ENCODE measurements at places on chromosomes 3 and 15. TPM values are rescaled to one million over a fixed set of nuclear protein-coding genes. Genes with fewer than 3 reads are reported as not detected.

Gene LRRC31
- 0.04 TPM for total RNA-seq

DNA sequence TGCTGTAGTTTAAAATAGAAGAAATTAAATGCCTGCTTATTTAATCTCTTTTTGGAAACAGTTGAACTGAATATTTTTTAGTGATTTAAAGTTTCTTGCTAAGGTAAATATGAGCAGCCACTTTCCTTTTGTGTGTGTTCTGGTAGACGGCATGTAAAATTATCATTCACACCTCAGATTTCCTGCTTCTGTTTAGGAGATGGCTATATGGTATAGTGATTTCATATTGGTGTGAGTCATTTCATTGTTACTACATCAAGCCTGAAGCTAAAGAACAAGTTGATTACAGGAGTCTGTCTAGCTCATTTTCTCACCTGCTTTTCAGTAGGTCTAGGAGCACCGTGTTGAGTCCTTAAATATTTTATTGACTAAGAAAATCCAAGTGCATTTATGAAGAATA lies 2.2 kb downstream of the LRCH3 start:
- DNase-seq, result peak; percentile 54

Gene GOLGA6L7
- total RNA-seq, result not detected

DNA sequence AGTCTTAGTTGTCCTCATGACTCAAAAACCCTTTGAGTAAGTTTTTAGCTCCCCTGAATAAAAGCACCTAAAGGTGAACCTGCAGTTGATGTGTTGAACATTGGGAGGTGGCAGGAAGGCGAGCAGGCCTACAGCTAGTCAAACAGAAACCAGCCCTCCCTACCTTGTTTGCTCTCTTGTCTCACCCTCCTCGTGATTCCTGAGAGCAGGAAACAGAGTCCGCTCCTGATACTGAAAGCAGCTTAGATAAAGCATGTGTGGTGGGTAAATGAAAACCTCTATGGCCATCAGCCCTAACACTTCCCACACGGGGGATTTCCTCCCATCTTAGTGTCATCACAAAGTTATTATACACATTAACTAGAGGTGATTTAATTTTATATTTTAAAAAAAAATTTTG lies 21.8 kb upstream of the CLDN18 start:
- no peak for DNase-seq

GRCh38 chr15:85615930-85616329 lies 178.8 kb downstream of the KLHL25 start:
- DNase-seq, result peak; percentile 38

DNA sequence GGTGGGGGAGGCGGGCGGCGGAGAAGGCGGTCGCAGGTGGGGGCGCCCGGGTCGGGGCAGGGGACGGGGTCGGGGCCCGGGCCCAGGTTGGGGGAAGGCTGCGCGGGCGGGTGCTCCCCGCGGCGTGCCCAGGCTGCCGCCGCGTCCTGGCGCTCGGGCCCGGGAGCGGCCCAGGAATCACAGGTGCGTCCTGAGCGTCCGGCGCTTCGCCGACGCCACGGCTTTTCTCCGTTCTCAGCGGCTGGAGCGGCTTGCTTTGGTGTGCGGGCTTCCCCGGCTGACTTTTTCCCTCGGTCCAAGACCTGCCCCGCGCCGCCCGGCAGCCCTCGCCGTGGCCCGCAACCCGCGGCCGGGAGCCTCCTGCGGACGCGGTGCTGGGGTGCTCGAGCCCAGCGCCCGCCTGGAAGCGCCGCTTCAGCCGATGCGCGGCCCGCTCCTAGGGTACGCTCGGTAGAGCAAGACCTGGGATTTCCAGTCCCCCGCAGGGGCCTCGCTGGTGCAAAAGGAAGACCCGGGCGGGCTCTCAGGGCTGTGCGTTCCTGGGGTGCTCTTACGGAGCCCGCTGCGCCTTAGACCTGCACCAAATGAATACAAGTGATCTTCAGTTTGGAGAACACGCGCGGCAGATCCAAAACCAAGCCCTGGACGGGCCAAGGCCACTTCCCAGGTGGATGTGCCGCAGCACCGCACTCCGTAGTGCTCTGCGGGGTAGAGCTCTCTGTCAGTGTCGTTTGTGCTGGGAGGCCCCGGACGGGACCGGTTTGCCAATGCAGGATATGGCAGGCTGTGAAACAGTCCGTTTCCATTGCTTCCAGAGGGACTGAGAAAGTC lies 639 bp downstream of the NIPA1 start:
- peak; percentile 40 for DNase-seq

DNA sequence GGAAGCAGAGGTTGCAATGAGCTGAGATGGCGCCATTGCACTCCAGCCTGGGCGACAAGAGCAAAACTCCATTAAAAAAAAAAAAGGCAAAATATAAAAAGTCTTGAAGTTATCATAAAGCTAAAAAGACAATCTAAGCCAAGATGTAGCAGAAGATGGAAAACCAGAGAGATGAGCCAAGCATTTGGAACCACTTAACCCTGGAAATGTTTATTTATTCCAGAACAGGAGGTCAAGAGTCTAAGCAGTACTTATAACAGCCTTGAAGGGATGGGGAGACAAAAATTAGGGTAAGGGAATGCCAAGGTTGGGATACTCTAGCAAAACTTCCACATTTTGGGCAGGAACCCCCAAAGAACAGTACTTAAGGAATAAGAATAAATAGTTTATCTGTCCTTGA lies 30.1 kb downstream of the FAIM start:
- no peak for DNase-seq

- peak; percentile 66 for DNase-seq
These were observed 299.3 kb downstream of the PLCL2 start for GRCh38 chr3:17183951-17184550.

- DNase-seq, result no peak
These were observed 13.4 kb downstream of the GOLGB1 start for GRCh38 chr3:121736112-121736511.

GRCh38 chr3:42520906-42521305 lies 18.5 kb downstream of the VIPR1 start:
- DNase-seq, result no peak

DNA sequence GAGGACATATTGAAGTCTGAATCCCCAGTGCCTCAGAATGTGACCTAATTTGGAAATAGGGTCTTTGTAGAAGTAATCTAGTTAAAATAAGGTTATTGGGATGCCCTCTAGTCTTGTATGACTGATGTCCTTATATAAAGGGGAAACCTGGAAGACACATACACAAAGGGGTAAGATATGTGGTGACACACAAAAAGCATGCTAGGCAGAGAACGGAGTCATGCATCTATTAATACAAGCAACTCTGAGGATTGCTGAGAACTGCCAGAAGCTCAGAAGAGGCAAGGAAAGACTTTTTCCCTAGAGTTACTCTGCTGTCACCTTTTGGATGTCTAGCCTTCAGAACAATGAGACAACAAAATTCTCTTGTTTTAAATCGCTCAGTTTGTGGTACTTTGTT lies 58.1 kb upstream of the TMEM108 start:
- no peak for DNase-seq

GRCh38 chr3:112017091-112017490 lies 17.4 kb upstream of the TMPRSS7 start:
- DNase-seq, result no peak

GRCh38 chr3:150773616-150774192 lies 10.7 kb upstream of the SIAH2 start:
- no peak for DNase-seq

GRCh38 chr3:138124188-138124587 lies 8.0 kb downstream of the A4GNT start:
- DNase-seq, result no peak

DNA sequence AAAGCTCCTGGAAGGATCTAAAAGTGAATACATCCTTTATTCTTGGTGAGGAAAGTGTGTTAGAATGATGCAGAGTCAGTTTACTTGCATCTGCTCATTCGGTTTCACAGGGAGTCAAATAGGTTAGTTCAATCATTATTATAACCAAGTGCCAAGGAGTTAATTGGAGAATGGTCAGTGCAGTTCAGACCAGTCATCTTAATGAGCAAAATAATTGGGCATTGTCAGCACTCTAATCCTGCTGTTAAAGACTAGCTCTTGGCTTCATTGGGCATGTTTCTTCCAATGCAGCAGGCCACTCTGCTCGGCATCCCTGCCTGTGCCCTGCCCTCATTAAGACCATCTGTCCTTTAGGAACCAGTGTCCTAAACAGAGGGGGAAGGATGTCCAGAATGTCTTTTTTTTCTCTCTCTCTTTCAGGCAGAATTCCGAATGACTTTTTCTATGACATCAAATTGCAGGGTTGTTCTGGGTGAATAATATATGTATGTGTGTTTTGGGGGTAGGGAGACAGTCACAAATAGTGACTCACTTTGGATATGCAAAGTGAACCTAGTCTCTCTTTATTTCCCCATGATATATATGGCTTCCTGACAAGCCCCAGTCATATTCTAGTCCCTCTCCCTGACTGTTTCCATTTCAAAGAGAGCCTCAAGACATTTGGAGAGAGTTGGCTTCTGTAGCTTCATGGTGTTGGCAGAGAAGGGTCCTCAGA lies 205.4 kb upstream of the TRIM42 start:
- peak; percentile 19 for DNase-seq

Gene RAB43
- total RNA-seq, result 22.4 TPM

GRCh38 chr3:45574067-45574494 lies 20.5 kb upstream of the LIMD1 start:
- DNase-seq, result no peak

DNA sequence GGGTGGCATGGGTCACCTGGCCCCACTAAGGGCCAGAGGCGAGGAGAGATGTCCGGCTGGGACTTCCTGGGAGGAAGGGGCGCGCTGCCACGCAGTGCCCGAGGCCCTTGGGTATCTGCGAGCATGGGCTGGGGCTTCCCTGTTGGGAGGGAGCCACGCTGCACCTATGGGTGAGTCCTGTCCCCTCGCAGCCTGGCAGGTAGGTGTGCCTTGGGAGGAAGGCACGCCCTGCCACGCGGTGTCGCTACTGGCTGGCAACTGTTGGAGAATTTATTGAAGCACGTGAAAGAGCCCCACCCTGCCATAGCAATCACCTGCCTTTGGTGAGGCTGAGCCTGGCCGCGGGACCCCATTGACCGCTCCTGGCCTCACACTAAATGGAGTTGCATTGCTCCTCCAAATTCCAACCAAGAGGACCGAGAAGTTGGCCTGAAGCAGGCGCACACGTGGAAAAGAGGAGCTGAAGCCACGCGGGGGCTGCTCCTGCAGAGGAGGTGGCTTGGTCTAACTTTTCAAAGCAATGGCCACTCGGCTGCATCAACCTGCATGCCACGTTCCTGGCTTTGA lies 134.2 kb downstream of the TJP1 start:
- no peak for DNase-seq

DNA sequence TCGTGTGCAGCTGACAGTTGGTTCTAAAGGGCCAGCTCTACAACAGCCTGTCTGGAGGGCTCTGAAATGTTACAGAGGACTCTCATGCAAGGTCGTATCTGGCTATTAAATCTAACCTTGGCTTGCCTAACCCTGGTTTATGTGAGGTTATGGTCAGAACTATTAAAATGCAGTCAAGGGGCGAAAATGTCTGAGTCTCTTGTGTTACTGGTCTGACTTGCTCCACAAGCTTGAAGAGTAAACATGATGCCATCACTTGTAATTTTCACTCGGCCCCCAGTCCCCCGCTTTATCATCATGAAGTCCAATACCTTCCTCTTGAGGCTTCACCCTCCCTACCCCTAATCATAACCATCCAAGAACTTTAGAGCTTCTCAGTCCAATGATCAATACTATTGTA lies 9.4 kb downstream of the ENTPD3 start:
- peak; percentile 65 for DNase-seq

Gene LMAN1L
- not detected for total RNA-seq

Gene TEX55
- 0.33 TPM for total RNA-seq

- no peak for DNase-seq
These were observed 893 bp upstream of the MTHFS start for GRCh38 chr15:79897701-79898113.

Gene PPP1R14D
- total RNA-seq, result 0.33 TPM

DNA sequence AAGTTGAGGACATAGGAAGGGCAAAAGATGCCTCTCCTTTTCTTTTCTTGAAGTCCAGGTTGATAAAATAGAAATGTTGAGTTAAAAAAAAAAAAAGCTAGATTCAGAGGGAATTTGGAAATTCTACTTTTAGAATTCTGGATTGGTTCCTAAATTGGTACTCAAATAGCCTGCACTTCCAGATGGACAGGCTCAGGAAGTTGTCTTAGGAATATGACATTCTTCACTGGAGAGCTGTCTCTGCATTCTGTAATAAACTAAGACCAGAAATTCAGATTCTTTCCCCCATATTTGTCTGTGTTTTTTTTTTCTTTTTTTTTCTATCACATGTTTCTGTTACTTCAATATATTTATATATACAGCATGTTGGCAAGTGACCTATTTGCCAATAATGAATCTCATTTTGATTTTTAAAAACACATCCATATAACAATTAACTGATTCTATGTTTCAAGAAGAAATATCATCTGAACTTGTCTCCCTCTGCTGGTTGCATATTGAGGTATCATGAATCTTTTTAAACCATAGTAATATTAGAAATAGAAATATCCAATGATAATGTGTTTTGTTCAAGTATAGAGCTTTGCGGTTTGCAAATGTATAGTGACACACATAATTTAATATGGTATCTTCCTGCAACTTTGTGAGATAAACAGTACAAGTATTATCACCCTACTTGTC lies 8.5 kb upstream of the LSAMP start:
- peak; percentile 14 for DNase-seq

GRCh38 chr3:128895843-128896697 lies 16.6 kb downstream of the ACAD9 start:
- DNase-seq, result no peak

- DNase-seq, result no peak
These were observed 449.2 kb upstream of the CFAP20DC start for GRCh38 chr3:59499000-59499399.
